ENCODE measurements at places on chromosomes 3 and 15.

DNA sequence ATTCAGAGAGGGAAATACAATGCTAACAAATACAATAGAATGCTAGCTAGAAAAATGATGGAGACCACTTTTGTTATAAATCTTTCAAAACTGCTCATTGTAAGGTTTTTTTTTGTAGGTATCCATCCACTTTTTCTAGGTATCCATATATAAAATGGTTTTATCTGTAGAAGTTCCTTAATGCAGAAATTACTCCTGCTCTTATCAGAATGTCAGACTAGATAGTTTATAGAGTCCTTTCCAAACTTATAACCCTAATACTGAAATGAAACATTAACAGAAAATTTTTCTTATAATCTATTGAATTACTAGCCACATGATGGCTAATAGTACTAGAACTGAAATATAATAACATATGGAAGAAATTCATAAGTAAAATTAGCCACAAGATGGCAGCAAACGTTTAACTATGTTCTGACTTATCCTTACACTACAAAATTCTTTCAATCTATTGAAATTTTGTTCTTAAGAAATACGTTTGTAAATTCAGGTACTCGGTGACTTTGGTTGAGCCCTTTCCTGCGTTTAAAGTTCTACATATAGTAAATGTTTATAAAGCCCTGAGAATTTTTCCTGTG, 58.5 kb downstream of the ECT2 start:
- DNase-seq, result no peak

- no peak for DNase-seq
Observed at GRCh38 chr3:16994854-16995525, 110.2 kb downstream of the PLCL2 start.

- no peak for DNase-seq
Observed at GRCh38 chr3:54520060-54520459, 397.7 kb downstream of the CACNA2D3 start.

GRCh38 chr15:64755427-64755940, 19.9 kb downstream of the RBPMS2 start:
- DNase-seq, result no peak

- DNase-seq, result no peak
Observed at GRCh38 chr15:33377204-33377603, 66.4 kb downstream of the RYR3 start.

- DNase-seq, result no peak
Observed at GRCh38 chr15:39784638-39785037, 2.0 kb upstream of the FSIP1 start.

DNA sequence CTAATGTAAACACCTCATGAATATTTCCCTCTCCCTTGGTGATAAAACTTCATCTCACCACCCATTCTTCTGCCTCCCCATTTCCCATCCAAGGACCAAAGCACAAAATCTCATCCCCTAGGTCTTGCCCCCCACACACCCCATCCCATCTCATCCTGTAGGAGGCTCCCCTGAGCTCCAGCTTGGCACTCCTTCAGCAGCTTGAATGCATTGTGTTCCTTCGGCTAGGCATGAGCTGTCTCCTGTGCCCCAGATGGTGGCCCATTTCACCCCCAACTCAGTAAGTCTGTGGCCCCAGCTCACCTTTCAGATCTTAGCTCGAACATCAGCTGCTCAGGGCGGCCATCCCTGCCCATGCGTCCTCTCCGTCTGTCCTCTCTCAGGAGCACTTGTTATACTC, 203.6 kb upstream of the NR2F2 start:
- DNase-seq, result no peak

- DNase-seq, result no peak
Observed at GRCh38 chr3:109921509-109921908, 584.2 kb upstream of the DPPA4 start.

DNA sequence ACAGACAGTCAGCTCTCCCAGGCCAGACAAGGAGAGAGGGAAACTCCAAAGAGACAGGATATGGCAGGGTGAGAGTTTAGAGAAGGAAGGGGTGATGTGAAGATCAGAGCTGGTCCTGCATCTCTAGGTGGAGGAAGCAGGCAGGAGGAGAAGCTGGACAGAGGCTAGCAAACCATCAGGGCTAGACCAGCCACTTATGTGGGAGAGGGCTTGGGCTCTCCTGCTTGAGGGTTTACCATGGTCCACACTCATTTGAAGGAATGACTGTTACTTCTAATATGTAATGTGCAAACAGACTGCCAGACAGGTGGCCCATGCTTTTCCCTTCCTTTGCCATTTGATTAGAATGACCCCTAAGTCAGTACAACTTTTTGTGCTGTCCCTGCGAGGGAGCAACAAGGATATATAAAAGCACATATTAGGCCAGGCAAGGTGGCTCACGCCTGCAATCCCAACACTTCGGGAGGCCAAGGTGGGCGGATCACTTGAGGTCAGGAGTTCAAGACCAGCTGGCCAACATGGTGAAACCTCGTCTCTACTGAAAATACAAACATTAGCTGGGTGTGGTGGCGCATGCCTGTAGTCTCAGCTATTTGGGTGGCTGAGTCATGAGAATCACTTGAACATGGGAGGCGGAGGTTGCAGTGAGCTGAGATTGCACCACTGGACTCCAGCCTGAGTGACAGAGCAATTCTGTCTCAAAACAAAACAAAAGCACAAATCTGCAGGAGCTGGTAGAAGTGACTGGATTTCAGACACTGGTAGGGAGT, 41.0 kb upstream of the MANF start:
- DNase-seq, result no peak

DNA sequence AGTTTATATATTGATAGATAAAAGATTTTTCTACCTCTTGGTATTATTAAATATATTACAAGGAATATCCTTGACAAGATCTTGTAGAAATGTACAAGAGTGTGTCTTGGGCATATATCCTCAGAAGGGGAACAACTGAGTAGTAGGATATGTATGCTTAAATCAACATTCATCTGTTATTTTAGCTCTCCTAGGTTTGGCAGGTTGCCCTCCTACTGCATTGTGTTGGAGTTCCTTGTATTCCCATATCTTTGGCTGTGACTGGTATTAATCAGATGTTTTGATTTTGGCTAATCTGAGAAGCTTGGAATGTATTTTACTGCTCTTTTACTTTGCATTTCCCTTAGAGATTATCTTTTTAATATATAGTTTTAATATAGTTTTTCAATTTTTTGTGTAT, 4.6 kb downstream of the MYRIP start:
- DNase-seq, result no peak

Data from CD4-positive, alpha-beta T cell treated with Interleukin-17A for 4 hours (primary cell).